ENCODE measurements at places on chromosomes 5 and 9. TPM values are rescaled to one million over a fixed set of nuclear protein-coding genes. Genes with fewer than 3 reads are reported as not detected.

Gene PCDHAC2
- 3.4 TPM for total RNA-seq

DNA sequence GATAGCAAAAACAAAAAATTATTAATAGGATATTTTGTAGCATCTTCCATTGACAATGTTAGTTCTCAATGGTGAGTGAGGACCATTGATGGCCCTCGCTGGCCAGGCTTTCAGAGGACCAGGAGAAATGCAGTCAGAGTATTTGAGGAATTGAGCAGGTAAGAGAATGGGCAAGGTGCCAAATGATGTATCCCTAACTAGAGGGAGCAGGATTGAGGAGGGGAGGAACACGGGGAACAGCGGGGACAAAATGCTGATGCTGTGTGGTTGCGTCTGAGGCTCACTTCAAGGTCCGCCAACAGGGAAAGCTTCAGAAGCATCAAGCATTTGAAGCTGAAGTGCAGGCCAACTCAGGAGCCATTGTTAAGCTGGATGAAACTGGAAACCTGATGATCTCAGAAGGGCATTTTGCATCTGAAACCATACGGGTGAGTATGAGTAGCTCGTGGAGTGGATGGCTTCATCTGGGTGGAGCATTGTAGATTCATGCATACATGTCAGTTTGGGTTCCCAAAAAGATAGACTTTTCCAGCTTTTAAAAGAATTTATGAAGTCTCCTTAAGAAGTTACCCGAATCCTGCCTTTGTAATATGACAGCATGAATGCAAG lies 16.2 kb downstream of the SPTAN1 start:
- no peak for DNase-seq

Gene PCDHGA10
- 0.13 TPM for total RNA-seq

DNA sequence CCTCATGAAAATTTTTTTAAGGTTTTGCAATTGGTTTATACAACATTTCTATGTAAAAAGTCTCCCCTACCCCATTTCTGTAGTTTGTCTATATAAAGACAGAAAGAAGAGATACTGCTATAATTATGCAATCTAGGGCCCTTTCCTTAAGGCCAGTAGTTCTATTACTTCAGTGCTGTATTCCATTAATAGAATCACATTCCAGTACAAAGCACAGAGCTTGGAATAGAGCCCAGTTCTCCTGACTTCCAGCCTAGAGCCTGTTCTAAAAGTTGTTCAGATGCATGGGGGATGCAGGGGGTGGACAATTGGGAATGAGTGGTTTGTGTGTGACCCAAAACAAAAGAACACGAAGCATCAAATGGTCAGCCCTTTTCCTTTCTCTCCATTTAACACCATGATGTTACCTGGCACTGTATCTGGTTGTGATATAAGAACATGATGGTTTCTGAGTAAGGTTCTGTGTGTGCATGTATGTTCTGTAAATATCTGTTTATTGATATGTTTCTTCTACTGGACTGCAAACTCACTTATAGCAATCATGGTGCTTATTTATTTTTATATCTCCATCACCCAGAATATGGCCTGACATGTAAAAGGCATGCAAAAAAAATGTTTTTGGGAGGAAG lies 8.2 kb upstream of the GRAMD2B start:
- no peak for DNase-seq

GRCh38 chr5:96789794-96790330 lies 17.9 kb downstream of the ERAP1 start:
- DNase-seq, result no peak

Gene ANKRD18B
- 4.6 TPM for total RNA-seq

DNA sequence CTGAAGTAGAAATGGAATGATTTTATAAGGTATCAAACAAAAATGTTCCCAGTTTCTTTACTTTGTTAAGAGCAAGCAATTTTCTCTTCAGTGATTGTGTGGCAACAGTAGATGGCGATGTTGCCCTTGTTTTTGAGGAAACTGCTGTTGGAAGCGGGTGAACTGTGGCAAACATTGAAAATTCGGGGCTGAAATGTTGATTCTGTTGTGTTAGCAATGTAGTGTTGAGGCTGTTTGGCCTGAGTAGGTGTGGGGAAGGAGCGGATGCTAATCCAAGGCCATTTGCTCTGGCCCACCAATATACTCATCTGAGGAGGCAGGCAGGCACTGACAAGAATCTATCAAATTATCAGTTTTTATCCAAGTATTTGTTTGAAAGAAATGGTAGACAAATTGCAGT lies 129.8 kb downstream of the SLC12A2 start:
- DNase-seq, result peak; percentile 40

DNA sequence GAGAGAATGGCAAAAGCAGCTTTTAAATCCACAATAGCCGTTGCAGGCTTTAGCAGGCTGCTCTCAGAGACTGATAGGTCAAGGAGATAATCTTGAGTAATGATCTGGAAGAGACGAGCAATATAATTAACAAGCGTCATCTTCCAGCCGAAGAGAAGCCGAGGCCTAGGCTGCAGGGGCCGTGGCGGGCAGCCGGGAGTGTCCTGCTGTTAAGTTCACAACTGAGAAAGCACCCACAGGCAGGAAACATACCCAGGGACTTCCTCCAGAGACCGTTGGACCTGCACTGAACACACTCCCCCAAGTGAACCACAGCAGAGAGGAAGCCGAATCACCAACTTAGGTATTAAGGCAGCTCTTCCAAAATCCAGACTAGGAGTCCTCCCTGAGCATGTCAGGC lies 182.3 kb downstream of the IRX2 start:
- no peak for DNase-seq

GRCh38 chr5:167242701-167243100 lies 1048.7 kb upstream of the WWC1 start:
- no peak for DNase-seq

Gene PHF2
- total RNA-seq, result 26.3 TPM

GRCh38 chr5:56183506-56183905 lies 49.6 kb downstream of the ANKRD55 start:
- peak; percentile 22 for DNase-seq

Gene TMED9
- total RNA-seq, result 168 TPM

- no peak for DNase-seq
Measured at GRCh38 chr9:98147582-98147981, 28.6 kb upstream of the TRIM14 start.

- no peak for DNase-seq
Measured at GRCh38 chr5:173758676-173759075, 129.5 kb upstream of the CPEB4 start.

Gene ZNF189
- total RNA-seq, result 5.9 TPM

DNA sequence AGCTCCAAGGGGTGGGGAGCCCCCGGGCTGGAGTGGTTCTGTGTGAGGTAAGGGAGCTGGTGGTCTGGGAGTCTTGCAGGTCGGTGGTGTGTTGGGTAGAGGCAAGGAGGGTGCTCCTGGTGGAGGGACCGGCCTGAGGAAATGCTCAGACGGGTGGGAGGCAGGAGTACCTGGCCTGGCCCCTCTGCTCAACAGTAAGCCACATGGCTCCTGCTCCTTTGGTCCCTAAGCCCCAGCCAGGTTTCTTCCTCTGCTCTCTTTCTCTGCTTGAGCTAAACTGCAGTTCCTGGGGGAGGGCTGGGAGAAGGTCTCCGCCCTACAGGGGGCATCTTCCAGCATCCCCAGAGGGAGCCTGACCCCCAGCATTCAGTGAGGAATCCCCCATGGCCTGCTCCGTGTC lies 17.2 kb downstream of the TSPAN17 start:
- no peak for DNase-seq

DNA sequence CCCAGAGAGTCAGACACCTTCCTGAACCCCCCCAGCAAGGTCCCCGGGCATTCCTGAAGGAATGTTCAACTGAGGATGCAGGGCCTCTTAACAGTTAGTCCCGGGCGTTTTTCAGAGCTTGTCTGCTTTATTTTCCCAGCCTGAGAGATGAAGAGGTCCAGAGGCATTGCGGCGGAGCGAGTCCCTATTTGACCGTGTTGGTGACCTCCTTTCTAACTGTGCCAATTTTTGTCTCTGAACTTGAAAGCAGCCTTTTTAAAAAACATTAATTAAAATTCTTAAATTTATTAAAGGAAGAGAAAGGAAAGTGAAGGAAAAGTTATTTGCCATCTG lies 433 bp upstream of the PTAR1 start:
- DNase-seq, result no peak

Gene DHFR
- total RNA-seq, result 45.3 TPM

- peak; percentile 65 for DNase-seq
Measured at GRCh38 chr9:116686135-116686534, 970 bp upstream of the TRIM32 start.

DNA sequence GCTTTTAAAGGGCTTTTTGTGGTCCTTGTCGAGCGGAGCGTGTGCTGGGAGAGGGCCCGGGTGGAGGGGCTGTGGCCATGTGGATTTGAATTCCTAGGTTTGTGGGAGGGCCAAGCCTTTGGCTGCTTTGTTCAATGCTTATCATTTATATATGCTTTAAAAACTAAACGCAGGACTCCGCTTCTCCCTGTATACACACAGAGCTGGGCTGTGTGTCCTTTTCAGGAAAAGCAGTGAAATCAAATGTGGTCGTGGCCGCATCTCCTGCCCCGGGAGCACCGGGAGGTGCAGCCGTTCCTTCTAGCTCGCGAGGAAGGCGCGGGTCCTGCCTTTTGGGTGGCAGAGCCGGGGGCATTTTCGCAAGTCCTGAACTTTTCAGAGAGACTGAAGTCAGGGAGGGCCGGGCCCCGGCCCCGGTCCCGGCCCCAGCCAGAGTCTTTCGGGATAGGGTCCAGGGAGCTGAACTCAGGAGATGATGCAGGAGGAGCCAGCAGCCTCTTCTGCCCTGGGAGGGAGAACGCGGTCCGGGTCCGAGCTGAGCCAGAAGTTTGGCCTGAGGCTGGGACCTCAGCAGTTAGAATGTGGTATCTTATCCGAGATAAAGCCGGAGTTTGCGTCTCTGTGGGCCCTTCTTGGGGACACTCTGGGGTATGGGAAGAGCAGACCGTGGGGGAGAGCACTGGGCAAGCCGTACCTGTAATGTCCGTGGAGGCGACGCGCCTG lies 158.8 kb downstream of the C9orf152 start:
- DNase-seq, result no peak

DNA sequence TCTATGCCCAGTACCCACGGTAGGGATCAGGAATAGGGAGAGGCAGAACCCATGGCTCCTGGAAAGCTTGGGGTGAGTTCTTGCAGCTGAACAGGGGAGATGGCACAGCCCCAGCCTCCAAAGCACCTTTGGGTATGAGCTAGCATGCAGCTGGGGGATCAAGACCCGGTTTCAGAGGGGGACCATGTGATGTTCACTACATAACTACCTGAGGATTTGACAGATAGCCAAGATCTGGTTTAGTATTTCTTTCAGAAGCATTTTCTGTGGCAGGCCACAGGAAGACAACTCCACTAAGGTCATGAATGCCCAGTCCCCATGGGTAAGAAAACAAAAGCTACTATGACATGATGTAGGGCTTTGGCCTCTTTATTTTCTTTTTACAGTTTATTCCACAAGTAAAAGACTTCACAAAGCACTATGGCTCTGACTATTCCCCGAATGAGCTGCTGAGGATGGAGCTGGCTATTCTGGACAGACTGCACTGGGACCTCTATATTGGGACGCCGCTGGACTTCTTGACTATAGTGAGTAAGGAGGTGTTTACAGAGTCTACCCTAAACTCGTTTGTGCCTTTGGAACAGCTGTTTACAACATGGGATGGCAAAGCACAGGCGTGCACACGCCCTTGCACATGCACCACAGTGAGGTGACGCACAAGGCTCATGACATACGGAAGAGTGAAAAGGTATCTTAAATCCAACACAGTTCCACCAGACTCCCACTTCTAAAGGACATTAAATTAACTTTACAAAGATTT lies 3.4 kb downstream of the CCNI2 start:
- no peak for DNase-seq
